Large intestine (tissue), 12 donors: ENCODE measurements at places on chromosomes 16 and 17. TPM values are rescaled to one million over a fixed set of nuclear protein-coding genes. Genes with fewer than 3 reads are reported as not detected.

DNA sequence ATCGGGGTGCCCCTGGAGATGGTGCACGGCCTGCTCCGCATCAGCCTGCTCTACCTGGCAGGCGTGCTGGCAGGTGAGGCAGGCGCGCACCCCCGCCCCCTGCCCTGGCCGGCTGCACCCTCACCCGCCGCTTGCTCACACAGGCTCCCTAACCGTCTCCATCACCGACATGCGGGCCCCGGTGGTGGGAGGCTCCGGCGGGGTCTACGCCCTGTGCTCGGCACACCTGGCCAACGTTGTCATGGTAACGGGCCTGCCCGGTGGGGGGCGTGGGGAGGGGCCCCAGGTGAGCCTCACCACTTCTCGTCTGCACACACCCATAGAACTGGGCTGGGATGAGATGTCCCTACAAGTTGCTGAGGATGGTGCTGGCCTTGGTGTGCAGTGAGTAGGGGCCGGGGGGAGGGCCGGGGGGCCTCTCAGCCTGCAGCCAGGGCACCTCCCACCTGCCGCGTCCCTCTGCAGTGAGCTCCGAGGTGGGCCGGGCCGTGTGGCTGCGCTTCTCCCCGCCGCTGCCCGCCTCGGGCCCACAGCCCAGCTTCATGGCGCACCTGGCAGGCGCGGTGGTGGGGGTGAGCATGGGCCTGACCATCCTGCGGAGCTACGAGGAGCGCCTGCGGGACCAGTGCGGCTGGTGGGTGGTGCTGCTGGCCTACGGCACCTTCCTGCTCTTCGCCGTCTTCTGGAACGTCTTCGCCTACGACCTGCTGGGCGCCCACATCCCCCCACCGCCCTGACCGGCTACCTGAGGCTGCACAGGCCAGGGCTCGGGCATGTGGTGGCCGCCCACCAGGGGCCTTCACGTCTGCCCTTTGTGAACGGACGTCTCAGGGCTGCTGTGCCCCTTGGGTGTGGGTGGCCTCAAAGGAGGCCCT, 2.1 kb downstream of the RHBDL1 start:
- H3K4me3 ChIP-seq = no peak overlapping the region
- peaks cover 4% of the 10 kb centered on the region for H3K27me3 ChIP-seq
- peaks cover 23% of the 10 kb centered on the region for H3K36me3 ChIP-seq
- DNase-seq = no peak
- no peak overlapping the region for H3K27ac ChIP-seq

- H3K27me3 ChIP-seq = peaks cover 2% of the 10 kb centered on the region
- no peak overlapping the region for H3K27ac ChIP-seq
- no peak for DNase-seq
- H3K36me3 ChIP-seq = no peaks in the 10 kb centered on the region
- no peak overlapping the region for H3K4me3 ChIP-seq
- no peaks in the 10 kb centered on the region for H3K4me1 ChIP-seq
These were observed 39.6 kb upstream of the RPL38 start for GRCh38 chr17:74163836-74164235.

- no peaks in the 10 kb centered on the region for H3K36me3 ChIP-seq
- no peak overlapping the region for H3K27ac ChIP-seq
- H3K4me1 ChIP-seq = peaks cover 4% of the 10 kb centered on the region
- H3K4me3 ChIP-seq = no peak overlapping the region
- no peak for DNase-seq
These were observed 34.4 kb downstream of the NFAT5 start for GRCh38 chr16:69600202-69600601.

DNA sequence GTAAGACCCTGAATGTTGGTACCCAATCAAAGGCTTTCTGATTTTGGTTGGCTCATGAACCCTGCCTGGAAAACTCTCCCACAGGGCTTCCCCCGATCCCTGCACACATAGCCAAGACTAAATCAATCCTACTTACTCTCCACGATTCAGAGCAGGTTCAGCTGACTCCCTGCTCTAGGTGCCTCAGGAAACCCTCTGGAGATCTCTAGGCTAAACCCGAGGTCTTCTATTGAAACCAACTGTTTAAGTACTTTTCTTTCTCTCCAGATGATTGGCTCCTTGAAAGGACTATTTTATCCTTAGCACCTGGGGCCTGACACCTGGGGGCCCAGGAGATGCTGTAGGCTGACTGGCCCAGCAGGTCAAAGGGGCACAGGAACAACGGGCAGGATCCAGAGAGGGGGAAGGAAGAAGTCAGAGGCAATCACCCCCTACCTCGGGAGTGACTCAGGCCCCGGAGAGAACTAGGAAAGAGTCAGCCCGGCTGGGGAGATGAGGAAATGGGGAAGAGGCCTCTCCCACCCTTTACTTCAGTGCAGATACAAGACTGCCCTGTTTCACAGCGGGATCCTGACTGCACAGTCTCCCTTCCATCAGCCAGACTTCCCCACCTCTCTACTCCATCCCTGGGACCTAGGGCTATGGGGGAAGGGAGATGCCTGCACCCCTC, 2.0 kb downstream of the TBC1D10B start:
- peak overlapping the region; percentile 65 for H3K4me3 ChIP-seq
- H3K27ac ChIP-seq = no peak overlapping the region
- H3K36me3 ChIP-seq = peaks cover 21% of the 10 kb centered on the region
- no peaks in the 10 kb centered on the region for H3K27me3 ChIP-seq
- DNase-seq = peak; percentile 50

DNA sequence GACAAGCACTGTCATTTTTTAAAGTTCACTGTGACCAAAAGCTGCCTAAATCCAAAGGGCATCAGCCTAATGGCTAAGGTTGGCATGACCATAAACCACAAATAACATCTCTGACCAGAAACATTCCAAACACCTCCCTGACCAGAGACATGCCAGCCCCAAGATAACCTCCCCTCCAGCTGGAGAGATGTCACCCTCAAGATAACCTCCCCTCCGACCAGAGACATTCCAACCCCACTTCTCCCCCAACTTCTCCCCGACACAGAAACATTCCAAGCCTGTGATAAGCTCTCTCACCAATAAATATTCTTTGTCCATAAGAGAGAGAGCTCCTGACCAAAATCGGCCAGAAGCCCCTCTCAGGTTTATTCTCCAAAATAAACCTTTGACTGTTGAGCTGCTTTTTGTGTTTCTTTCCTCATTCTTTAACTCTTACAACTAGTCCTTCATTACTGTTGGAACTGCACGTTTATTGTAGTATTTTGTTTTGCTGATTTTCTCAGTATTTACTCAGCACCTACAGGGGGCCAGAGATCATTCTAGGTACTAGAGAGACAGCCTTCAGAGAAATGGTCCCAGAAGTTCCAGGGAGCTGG, 325.6 kb downstream of the SLC39A11 start:
- no peaks in the 10 kb centered on the region for H3K27me3 ChIP-seq
- no peaks in the 10 kb centered on the region for H3K4me1 ChIP-seq
- H3K4me3 ChIP-seq = no peak overlapping the region

- peaks cover 60% of the 10 kb centered on the region for H3K36me3 ChIP-seq
- DNase-seq = no peak
- no peaks in the 10 kb centered on the region for H3K4me1 ChIP-seq
- no peak overlapping the region for H3K27ac ChIP-seq
- no peaks in the 10 kb centered on the region for H3K27me3 ChIP-seq
These were observed 62.3 kb downstream of the VPS53 start for GRCh38 chr17:652314-652713.

- no peaks in the 10 kb centered on the region for H3K27me3 ChIP-seq
- no peaks in the 10 kb centered on the region for H3K4me1 ChIP-seq
- H3K4me3 ChIP-seq = no peak overlapping the region
- DNase-seq = no peak
- H3K27ac ChIP-seq = no peak overlapping the region
These were observed 17.7 kb downstream of the ITGAL start for GRCh38 chr16:30490210-30490609.

DNA sequence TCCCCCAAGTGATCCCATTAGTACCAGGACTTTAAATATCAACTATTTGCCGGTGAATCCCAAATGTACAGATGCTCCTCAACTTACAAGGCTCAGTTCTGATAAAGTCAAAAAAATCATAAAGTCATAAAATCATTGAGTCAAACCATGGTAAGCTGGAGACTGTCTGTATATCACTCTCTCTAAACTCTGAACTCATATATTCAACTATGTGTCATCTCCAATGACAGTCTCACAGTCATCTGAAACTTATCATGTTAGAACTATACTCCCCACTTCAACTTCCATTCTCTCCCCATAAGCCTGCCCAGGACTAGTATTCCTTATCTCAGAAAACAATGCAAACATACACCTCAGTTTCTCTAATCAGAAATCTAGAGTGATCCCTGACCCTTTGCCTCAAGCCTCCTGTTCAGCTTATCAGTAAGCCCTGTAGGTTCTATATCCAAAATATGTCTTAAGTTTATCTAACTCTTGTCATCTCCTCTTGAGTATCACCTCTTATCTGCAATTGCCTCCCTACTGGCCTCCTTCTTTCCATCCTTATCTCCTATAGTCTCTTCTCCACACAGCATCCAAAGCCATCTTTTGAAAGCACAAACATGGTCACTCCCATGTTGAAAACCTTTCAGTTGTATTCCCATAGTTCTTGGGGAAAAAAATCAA, 55.0 kb downstream of the SSH2 start:
- no peaks in the 10 kb centered on the region for H3K4me1 ChIP-seq
- no peak overlapping the region for H3K27ac ChIP-seq
- DNase-seq = no peak
- H3K4me3 ChIP-seq = no peak overlapping the region

DNA sequence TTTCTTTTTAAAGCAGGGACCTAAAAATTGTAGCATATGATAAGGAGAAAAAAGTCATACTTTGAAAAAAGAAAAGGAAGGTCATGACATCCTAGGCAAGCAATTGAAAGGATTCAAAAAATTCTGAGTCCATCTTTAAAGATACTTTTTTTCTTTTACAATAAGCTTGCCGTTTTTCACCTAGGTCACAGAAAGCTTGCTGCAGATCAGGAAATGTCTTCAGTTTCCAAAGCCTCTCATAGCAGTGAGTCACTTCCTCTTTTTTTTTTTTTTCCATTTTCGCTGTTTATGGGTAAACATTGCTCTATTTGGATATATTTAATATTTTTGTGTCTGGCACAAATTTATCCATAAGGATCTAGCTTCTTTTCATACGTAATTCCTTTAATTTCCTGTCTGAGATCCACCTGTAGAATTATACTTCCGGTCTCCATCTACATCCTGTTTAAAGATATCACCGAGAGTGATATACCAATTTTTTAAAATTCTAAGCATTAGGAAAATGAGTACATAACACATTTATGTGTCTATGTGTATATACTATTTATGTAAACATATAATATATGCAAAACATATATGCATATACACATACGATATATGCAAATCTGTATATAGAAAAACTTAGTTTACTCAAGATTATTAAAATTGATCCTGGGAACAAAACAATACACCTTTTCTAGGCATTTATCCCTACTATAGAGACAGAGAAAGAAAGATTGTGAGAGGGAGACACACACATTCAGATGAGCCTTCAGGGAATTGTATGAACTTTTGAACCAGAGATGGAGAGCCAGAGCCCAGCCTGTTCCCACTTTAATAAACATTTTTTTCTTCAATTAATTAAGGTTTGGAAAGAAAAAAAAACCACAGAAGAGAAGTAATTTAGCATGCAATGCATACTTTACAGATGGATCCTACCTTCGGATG, 134.4 kb downstream of the SKAP1 start:
- H3K4me1 ChIP-seq = peaks cover 11% of the 10 kb centered on the region
- H3K4me3 ChIP-seq = no peak overlapping the region
- no peaks in the 10 kb centered on the region for H3K36me3 ChIP-seq

DNA sequence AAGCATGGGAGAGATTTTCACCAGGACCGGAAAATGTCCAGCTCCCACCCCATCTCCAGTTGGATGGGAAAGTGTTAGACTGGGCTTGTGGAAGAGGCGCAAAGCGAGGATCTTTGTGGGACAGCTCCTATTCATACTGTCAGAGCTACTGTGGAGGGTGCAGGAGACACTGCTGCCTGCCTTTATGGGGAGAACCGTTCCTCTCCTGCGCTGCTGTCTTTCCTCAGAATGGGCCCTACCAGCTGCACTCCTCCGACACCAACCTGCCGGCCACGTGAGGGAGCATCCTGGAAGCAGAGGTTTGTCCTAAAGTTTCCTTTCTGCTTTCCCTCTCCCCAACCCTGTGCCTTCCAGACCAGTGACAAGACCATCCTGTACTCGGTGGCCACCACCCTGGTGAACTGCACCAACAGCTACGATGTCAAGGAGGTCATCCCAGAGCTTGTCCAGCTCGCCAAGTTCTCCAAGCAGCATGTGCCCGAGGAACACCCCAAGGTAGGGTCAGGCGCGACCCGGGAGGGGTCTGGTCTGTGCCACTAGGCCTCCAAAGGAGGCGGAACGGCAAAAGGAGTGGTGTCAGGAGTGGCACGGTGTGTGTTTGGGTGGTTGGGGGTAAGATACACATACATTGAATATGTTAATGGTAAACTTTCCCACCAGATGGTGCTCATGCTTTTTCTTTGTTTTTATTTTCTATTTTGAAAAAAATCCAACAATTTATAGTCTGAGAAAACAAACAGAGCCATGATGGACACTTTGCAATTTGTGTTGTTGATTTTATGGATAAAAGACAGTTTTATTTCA, 23.0 kb downstream of the SLC35G3 start:
- no peaks in the 10 kb centered on the region for H3K27me3 ChIP-seq
- no peak overlapping the region for H3K4me3 ChIP-seq
- no peaks in the 10 kb centered on the region for H3K36me3 ChIP-seq
- no peaks in the 10 kb centered on the region for H3K4me1 ChIP-seq
- no peak for DNase-seq

DNA sequence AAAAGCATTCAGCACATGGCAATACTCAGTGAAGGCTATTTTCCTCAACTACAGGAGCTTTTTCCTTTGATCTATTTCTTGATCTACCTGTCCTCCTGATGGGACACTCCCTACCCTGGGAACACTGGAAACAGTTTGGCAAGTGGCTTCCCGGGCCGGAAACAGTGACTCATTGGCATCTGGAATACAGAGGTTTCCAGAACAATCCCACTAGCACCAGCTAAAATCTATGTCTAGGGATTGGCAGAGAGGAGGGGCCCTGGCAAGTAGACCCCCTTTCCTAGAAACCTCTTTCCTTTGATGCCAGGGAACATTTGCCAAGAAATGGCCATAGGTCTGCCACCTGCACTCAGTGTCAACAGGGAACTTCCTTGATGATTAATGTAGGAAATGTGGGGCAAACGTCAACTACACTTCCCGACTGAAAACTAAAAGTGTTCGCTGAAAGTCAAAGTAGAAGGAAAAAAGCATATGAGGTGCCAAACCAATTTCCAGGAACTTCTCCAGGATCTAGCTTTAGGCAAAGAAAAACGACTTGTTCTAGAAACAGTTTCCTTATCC, 30.4 kb upstream of the FBXW10B start:
- no peaks in the 10 kb centered on the region for H3K36me3 ChIP-seq
- H3K4me3 ChIP-seq = peak overlapping the region; percentile 62
- H3K27me3 ChIP-seq = no peaks in the 10 kb centered on the region
- peak; percentile 81 for DNase-seq

- H3K4me3 ChIP-seq = no peak overlapping the region
- DNase-seq = no peak
- no peak overlapping the region for H3K27ac ChIP-seq
- no peaks in the 10 kb centered on the region for H3K27me3 ChIP-seq
- H3K4me1 ChIP-seq = peaks cover 11% of the 10 kb centered on the region
These were observed 54.8 kb upstream of the DHX40 start for GRCh38 chr17:59510611-59511010.

Gene SEC14L5
- 0.24 TPM for polyA plus RNA-seq

Gene ITGAL
- polyA plus RNA-seq = 3.8 TPM

Gene GCGR
- polyA plus RNA-seq = 2.5 TPM

Gene FLYWCH2
- polyA plus RNA-seq = 9.4 TPM
